T-helper 17 cell (primary cell): ENCODE measurements at places on chromosomes 2 and 18. TPM values are rescaled to one million over a fixed set of nuclear protein-coding genes. Genes with fewer than 3 reads are reported as not detected.

GRCh38 chr18:57438743-57439608, 3.8 kb downstream of the ONECUT2 start:
- no peak overlapping the region for H3K27ac ChIP-seq
- peaks cover 11% of the 10 kb centered on the region for H3K4me1 ChIP-seq
- no peak overlapping the region for H3K4me3 ChIP-seq
- H3K36me3 ChIP-seq = peaks cover 3% of the 10 kb centered on the region
- DNase-seq = no peak

GRCh38 chr2:47041891-47042684, 113.0 kb downstream of the STPG4 start:
- H3K36me3 ChIP-seq = peaks cover 10% of the 10 kb centered on the region
- no peak overlapping the region for H3K27ac ChIP-seq
- peaks cover 25% of the 10 kb centered on the region for H3K4me1 ChIP-seq
- H3K27me3 ChIP-seq = no peaks in the 10 kb centered on the region

DNA sequence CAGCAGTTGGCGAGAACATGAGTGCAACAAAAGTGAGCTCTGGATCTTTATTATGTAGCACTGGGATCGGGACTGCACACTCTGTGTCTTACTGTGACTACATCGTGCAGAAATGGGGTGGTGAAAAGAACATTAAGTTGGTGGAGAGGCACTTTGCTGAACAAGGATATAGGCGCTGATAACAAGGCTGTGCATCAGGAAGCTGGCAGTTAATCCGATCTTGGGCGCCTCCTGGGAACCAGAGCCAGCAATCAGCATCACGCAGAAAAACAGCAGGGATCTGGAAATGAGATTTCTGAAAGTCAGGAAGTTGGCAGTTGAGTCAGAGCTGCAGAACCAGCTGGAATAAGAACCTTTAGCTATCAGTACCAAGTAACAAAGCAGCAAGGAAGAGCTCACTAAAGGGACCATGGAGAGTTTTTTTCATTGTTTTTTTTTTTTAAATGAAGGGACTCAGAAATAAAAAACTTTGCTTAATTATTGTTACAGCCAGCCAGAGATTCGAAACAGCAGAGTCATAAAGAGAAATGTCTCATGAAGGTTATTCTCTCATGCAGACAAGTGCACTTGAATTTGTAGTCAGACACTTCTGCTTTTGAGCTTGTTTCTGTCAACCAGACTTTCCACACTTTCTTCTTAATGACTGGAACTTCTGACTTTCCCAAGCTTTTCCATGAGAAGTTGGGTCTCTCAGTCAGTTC, 22.8 kb upstream of the MYO3B start:
- no peak overlapping the region for H3K4me3 ChIP-seq
- H3K27ac ChIP-seq = no peak overlapping the region
- DNase-seq = no peak

GRCh38 chr18:23169673-23170044, 34.4 kb downstream of the CABLES1 start:
- H3K27ac ChIP-seq = no peak overlapping the region
- H3K27me3 ChIP-seq = peaks cover 44% of the 10 kb centered on the region
- DNase-seq = no peak
- H3K4me3 ChIP-seq = no peak overlapping the region
- H3K36me3 ChIP-seq = no peaks in the 10 kb centered on the region

DNA sequence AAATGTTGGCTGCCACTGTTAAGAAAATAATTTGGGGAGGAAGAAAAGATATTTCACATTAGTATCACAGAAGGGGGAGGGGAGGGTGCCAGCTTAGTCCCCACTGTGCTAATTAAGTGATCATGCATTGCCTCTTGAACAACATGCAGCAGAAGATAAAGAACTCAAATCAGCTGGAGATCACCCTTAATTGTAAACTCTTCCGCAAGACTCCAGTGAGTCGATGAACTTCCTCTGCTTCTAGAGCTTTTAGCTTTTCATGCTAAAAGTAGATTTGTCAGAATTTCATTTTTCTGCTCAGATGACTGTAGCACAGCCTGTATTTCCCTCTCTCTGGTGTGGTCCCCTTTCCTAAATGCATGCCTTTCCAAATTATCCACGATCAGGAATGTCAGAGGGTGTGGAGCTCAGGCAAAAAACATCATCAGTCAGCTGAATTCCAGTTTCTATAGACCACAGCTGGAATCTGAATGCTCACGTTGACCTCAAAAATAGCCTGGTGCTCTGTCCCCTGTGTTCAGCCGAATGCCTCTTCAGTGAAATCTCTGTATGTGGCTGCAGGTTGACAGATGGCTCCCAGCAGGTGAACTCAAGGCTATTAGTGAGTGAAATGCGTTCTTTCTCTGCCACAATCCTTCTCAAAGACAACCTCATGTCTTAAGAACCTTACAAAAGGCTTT, 156.8 kb upstream of the UNC80 start:
- no peak overlapping the region for H3K27ac ChIP-seq
- no peak overlapping the region for H3K4me3 ChIP-seq
- H3K27me3 ChIP-seq = no peaks in the 10 kb centered on the region
- no peaks in the 10 kb centered on the region for H3K4me1 ChIP-seq
- DNase-seq = no peak

The ANKAR gene
- 8.0 TPM for total RNA-seq

DNA sequence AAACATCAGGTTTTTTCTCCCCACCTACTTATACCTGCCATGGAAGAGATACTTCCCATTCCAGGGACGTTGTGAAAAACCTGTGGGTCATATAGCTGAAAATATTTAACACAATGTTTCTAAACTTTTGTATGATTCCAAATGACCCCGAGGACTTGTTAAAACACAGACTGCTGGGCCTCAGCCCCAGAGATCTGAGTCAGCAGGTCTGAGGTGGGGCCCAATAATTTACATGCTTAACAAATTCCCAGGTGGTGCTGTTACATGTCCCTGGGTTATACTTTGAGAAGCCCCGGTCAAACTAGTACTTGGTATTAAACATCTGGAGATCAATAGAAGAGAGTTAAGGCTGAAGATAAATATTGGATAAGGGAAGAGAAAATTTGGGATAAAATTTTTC, 71.4 kb upstream of the FRZB start:
- H3K36me3 ChIP-seq = peaks cover 12% of the 10 kb centered on the region
- peaks cover 6% of the 10 kb centered on the region for H3K4me1 ChIP-seq

The IL1RN gene
- 0.68 TPM for total RNA-seq

GRCh38 chr2:145760781-145761649, 1241.1 kb upstream of the ZEB2 start:
- H3K27me3 ChIP-seq = no peaks in the 10 kb centered on the region
- DNase-seq = no peak
- H3K4me3 ChIP-seq = no peak overlapping the region
- no peaks in the 10 kb centered on the region for H3K4me1 ChIP-seq

- H3K4me1 ChIP-seq = peaks cover 42% of the 10 kb centered on the region
- H3K36me3 ChIP-seq = peaks cover 3% of the 10 kb centered on the region
- DNase-seq = peak; percentile 59
- peaks cover 83% of the 10 kb centered on the region for H3K27me3 ChIP-seq
- peak overlapping the region; percentile 94 for H3K4me3 ChIP-seq
Measured at GRCh38 chr2:172103471-172104272, 972 bp upstream of the DLX2 start.

- no peaks in the 10 kb centered on the region for H3K27me3 ChIP-seq
- peaks cover 5% of the 10 kb centered on the region for H3K36me3 ChIP-seq
- H3K4me3 ChIP-seq = no peak overlapping the region
- no peak overlapping the region for H3K27ac ChIP-seq
Measured at GRCh38 chr2:46988230-46988629, 72.6 kb upstream of the MCFD2 start.

DNA sequence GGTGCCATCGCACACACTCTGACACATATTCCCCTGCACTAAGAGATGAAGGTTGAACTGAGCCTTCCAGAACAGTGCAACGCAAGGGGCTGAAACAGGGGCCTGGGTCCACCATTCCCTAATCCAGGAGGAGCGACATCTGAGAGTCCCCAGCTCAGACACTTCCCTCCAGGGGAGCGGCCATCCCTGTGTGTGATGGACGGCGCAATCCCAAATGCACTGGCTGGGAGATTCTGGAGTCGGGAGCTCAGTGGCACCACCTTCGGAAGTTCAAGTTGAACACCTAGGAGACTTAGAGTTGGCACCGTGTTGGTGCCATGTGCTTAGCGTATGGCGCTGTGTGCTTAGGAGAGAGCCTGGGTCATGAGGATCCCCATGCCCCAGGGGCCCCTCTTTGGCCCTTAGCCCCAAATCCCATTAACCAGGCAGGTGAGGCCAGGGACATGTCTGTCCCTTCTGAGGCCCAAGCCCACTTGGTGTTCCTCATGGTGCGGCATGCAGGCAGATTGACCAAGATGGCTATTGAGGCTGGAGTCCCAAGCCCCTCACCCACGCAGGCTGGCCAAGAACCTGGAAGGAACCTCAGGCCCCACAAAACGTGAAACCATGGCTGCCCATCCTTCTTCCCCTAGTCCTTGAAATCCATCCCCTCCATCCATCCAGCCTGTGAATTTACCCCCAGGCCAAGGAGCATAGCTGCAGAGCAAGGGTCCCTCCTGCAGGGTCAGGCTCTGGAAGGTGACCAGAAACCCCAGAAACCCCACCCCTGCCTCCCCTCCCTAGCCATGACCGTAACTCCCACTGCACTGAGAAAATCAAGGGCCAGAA, 114.1 kb upstream of the OTOS start:
- H3K4me3 ChIP-seq = no peak overlapping the region
- no peak for DNase-seq
- peaks cover 3% of the 10 kb centered on the region for H3K36me3 ChIP-seq
- H3K4me1 ChIP-seq = peaks cover 3% of the 10 kb centered on the region
- H3K27me3 ChIP-seq = peaks cover 51% of the 10 kb centered on the region

GRCh38 chr2:150681120-150681804, 193.8 kb upstream of the RND3 start:
- no peaks in the 10 kb centered on the region for H3K4me1 ChIP-seq
- no peak for DNase-seq
- no peaks in the 10 kb centered on the region for H3K36me3 ChIP-seq
- no peak overlapping the region for H3K4me3 ChIP-seq

DNA sequence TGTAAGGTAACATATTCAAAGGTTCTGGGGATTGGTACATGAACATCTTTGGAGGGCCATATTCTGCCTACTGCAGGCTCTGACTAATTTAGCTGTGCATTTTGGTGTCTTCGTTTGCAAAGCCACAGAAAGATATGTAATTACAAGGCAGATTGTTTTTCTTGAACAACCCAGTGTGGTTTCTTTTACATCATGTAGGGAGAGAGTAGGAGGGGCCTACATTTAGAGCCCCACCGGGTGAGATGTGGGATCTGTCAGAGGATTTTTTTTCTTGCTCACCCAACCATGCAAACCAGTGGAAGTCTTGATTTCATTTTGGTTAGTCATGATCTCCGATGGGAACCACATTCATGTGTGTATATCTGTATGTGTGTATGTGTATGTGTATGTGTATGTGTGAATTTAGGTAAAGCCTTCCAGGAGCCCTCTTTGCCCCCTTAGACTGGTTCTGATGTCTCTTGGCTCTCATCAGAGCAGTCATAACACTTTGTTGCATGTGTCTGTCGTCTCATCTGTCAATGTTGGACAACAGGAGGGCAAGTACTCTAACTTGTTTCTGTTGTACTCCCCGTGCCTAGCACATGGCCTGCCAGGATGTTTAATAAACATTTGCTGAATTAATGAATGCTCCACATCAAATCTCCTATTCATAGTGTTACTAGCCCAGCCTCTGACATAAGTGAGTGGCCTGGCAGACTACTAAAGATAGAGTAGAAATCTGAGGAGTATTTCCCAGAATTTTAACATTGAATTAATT, 239.9 kb downstream of the MTX2 start:
- no peaks in the 10 kb centered on the region for H3K36me3 ChIP-seq
- H3K27me3 ChIP-seq = peaks cover 34% of the 10 kb centered on the region
- no peak overlapping the region for H3K4me3 ChIP-seq
- no peak overlapping the region for H3K27ac ChIP-seq
- no peaks in the 10 kb centered on the region for H3K4me1 ChIP-seq

The TMEM237 gene
- 9.3 TPM for total RNA-seq

DNA sequence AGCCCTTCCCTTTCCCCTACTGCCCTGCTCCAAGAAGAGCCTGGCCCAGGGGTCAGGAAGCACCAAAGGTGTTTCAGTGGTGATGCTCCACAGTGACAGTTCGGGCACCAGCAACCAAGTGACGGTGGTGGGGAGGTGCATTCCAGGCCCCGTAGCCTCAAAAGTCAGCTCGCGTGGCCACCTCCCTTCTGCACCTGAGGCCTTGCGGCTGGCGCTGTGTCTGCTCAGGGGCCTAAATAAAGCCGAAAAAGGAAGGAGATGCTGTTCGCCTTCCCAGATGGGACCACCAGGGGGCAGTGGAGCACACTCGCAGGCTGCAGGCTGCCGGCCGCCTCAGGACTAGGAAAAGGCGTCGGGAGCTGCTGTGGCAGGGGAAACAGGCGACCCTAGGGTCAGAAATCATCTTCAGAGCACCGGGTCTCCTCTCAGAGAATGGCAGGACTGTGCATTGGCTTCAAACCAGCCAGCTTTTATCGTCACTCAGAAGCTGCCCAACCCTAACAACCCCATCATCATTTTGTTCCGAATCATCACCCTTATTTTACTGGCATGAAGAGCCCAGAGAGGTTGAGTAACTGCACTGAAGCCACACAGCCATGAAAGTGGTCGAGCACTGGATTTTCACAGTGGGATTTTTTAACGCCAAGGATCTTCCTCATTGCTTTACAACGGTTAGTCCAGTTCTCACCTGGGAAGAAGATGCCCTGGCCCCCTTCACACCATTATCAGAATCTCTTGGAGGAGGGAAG, 213.0 kb upstream of the CELF4 start:
- no peaks in the 10 kb centered on the region for H3K36me3 ChIP-seq
- H3K4me1 ChIP-seq = no peaks in the 10 kb centered on the region
- H3K27ac ChIP-seq = no peak overlapping the region
- H3K4me3 ChIP-seq = no peak overlapping the region

DNA sequence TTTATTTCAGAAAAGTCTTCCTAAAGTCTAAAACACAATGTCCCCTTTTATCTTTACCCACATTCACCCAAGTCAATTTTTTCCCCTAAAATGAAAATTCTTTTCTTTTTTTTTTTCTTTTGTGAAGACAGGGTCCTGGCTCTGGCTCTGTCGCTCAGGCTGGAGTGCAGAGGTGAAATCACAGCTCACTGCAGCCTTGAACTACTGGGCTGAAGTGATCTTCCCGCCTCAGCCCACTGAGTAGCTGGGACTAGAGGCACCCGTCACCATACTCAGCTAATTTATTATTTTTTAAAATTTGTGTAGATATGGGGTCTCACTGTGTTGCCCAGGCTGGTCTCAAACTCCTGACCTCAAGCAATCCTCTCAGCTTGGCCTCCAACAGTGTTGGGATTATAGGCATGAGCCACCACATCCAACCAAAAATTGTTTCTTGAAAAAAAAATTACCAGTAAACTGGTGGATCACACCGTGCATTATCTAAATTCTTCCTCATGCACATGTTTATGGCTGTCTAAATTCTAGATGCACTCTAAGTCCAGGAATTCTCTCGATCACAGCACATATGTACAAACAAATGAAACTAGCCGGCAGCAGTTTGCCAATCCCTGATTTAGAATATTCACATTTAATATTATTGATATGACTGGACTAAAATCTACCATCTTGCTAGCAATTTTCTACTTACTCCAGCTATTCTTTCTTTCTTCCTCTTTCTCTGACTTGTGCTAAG, 56.8 kb downstream of the OLA1 start:
- H3K27me3 ChIP-seq = no peaks in the 10 kb centered on the region
- H3K4me1 ChIP-seq = peaks cover 10% of the 10 kb centered on the region
- no peak overlapping the region for H3K27ac ChIP-seq
- H3K36me3 ChIP-seq = peaks cover 9% of the 10 kb centered on the region
- no peak overlapping the region for H3K4me3 ChIP-seq

The C2orf66 gene
- total RNA-seq = 0.18 TPM

- H3K27ac ChIP-seq = no peak overlapping the region
- no peak overlapping the region for H3K4me3 ChIP-seq
- H3K36me3 ChIP-seq = no peaks in the 10 kb centered on the region
- no peak for DNase-seq
- H3K27me3 ChIP-seq = peaks cover 37% of the 10 kb centered on the region
Measured at GRCh38 chr2:208072250-208072892, 47.0 kb upstream of the PLEKHM3 start.
